GM04503 (cell line): ENCODE measurements at places on chromosomes 2 and 18.
A peak's percentile ranks its signal among the peaks of the same experiment; 100 is the strongest.

DNA sequence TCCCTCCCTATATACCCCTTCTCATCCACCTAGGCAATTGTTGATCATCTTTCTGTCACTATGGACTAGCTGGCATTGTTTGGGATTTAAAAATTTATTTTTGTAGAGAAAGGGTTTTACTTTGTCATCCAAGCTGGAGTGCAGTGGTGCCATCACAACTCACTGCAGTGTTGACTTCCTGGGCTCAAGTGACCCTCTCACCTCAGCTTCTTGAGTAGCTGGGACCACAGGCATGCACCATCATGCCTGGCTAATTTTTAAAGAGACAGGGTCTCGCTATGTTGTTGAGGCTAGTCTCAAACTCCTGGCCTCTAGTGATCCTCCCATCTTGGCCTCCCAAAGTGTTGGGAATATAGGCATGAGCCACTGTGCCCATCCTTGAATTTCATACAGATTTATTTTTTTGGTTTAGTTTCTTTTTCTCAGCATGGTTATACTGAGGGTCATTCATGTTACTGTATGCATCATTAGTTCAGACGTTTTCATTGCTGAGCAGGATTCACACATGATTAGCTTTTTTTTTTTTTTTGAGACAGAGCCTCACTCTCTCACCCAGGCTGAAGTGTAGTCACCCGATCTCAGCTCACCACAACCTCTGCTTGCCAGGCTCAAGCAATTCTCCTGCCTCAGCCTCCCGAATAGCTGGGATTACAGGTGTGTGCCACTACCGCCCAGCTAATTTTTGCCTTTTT lies 8.6 kb upstream of the PCARE start:
- no peak for DNase-seq

DNA sequence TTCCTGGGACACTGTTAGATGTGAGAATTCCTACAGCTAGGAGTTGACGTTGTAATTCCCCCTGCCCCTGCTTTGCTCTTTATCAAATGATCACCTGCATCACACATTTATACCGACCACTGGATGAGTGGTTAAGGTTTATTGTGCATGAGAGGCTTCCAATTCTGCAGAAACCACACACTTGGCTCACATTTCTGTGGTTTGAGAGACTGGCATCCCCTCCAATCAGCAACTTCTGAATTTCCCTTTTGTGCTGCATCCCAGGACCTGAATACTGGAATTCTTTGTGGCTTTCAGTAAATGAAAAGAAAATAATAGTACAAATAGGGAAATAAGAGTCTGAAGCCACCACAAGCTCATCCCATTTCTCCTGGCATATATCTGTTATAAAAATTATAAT lies 628.7 kb upstream of the PIK3C3 start:
- DNase-seq: peak; percentile 28

DNA sequence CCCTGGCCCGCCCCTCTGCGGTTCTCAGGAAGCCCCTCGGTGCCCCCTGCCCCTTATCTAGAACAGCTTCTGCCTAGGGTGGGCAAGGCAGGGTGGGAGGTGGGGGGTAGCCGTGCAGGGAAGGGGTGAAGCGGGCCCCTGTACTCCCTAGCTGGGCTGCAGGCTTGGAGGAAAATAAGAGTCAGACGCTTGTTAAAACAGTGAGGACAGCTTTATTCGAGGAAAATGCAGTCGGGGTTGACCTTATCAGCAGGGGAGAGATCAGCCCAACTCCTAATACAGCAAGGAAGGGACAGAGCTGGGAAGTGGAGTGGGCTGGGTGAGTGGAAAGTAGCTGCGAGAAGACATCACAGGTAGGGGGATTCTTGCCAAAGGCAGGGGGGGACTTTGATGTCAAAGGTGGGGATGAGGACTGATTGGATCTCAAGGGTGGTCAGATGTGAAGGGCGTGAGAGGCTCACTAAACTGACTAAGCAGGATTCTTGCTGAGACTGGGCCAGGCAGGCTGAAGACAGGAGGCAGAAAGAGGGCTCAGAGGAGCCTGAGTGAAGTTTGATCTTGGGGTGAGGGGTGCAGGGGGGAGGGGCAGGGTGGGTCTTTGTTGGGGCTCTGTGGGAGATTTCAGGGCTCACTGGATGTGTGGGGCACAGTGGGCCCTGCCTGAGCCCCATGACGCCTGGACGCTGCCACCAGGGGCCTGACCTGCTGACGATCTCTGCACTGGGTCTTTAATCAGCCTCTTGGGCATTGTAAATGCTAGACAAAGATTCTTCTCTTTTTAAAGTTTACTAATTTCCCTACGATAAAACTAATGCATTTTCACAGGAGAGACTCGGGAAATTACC lies 29.9 kb downstream of the HPCAL1 start:
- DNase-seq: no peak

DNA sequence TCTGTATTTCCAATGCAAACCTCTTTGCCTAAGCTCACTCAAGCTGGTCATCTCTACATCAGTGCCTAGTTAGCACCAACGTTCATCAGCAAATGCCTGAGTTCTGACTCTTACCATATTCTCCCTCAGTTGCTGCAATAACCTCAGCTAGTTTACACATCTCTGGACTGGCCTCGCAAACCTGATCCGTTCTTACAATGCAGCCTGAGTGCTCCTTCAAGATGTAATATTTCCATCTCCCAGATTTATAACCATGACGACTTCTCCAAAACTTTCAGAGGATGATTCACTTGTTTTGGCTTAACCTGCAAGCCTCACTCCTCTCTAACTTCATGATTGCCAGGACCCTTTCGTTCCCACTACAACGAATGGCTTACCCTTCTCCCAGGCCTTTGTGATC lies 69.7 kb downstream of the DIPK1C start:
- DNase-seq: no peak

DNA sequence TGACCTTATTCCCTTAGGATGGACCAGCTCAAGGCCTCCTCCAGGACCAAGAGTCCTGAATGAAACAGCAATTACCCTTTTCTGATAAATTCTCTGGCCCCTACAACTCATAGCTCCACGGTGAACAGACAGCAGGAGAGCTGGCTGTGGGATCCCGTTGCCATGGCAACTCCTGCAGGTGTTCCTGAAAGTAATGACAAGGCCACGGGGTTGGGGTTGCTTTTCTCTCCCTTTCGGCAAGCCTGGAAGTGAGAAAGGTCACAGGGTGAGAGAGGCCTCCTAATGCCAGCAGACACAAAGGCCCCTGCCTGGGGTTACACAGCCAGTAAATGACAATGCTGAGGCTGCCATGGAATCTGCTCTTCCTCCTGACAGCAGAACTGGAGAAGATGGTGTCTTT lies 403.0 kb downstream of the NBAS start:
- no peak for DNase-seq

- no peak for DNase-seq
Observed at GRCh38 chr2:240974771-240975572, 23.4 kb upstream of the SNED1 start.

- DNase-seq: no peak
Observed at GRCh38 chr2:219198974-219199373, 7.6 kb upstream of the ZFAND2B start.

DNA sequence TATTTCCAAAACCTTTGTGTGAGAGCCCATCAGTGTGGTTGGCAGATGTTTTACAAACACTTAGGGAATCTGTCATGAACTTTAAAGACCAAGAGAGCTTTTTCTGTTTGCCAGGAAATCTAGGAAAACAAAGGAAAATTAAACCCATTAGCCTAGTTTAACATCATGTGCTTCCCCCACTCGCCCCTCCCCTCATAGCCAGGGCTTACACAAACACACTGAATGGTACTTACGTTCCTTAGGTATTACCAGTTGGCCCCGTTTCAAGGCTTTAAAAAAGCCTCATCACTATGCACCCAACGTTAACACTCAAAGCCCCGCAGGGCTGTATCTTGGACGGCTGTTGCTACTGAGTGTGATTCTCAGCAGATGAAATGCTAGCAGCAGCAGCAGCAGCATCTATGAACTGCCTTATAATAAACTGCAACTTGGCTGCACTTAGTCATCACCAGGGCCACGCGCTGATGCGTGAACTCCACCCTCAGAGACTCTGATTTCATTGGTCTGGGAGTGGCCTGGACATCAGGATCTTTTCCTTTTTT lies 20.1 kb upstream of the TTC39C start:
- peak; percentile 58 for DNase-seq

GRCh38 chr18:22935431-22935830 lies 2.3 kb downstream of the RBBP8 start:
- no peak for DNase-seq

GRCh38 chr2:205883965-205884364 lies 201.7 kb downstream of the NRP2 start:
- DNase-seq: no peak

- no peak for DNase-seq
Observed at GRCh38 chr18:34933909-34934661, 107.1 kb upstream of the MAPRE2 start.

DNA sequence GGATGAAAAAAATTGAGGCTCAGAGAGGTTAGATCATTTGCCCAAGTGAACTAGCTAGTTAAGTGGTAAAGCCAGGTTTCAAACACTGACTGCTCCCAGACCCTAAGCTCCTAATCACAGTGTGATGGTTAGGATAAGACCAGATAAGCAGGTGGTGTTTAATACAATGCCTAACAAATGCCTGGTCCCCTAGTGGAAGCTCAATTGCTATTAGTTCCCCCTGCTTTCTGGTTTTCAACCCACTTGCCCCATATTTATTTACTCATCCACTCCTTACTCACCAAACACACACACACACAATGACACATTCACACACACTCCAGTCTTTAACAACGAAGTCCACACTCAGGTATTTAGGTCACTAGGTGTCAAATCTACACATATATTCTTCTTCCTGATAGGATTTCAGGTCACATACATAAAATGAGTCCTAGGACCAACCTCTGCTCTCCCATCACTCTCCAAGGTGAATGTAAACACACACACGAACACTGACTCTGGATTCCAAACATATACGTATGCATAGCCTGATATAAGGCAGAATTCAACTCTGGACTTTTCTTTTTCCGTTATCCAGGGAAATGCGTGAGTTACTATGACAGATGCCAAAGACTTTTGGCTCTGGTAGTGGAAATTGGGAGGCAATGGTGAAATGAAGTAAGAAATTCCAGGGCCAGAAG lies 73.6 kb upstream of the TSPYL6 start:
- no peak for DNase-seq

- DNase-seq: no peak
Observed at GRCh38 chr18:3226048-3226447, 6.3 kb upstream of the MYOM1 start.

- DNase-seq: peak; percentile 37
Observed at GRCh38 chr2:212364112-212364985, 174.3 kb downstream of the ERBB4 start.

DNA sequence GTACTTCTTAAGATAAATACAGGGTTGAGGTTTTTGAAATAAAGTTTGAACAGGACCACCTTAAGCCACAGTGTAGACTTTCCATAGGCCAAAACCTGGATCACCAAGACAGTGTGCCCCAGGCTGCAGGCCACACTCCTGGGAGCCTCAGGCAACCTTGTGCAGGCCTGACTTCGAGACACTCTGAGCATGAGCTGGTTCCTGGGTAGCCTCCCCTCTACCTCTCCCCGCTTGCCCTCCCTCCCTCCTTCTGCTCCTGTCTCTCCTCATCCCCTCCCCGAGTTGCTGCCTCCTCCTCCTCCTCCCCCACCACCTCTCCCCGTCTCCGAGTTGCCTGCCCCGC lies 10.6 kb upstream of the PROC start:
- no peak for DNase-seq

DNA sequence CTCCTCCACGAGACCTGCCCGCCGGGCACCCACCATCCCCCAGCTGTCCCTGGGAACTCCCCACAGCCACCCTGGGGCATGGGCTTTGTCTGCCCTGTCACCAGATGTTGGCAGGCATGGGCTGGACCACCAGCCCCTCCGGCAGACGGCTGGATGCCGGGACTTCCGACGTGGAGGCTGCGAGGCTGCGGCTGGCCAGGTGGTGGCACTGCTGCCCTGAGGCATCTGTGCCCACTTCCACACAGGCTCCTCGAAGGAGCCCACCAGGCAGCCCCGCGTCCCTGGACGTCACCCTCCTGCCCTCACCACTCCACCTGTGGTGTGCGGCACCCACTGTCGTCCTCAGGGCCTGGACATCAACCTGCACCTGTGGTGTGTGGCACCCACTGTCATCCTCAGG lies 319.9 kb upstream of the SALL3 start:
- DNase-seq: no peak

GRCh38 chr18:38571651-38572050 lies 1006.1 kb upstream of the CELF4 start:
- DNase-seq: no peak

GRCh38 chr2:222232372-222232771 lies 66.4 kb downstream of the PAX3 start:
- DNase-seq: no peak

- DNase-seq: peak; percentile 79
Observed at GRCh38 chr18:475202-476031, 25.1 kb downstream of the COLEC12 start.

GRCh38 chr2:219022041-219022440 lies 19.3 kb downstream of the CFAP65 start:
- DNase-seq: no peak

GRCh38 chr2:202201220-202202160 lies 36.9 kb downstream of the SUMO1 start:
- DNase-seq: no peak

DNA sequence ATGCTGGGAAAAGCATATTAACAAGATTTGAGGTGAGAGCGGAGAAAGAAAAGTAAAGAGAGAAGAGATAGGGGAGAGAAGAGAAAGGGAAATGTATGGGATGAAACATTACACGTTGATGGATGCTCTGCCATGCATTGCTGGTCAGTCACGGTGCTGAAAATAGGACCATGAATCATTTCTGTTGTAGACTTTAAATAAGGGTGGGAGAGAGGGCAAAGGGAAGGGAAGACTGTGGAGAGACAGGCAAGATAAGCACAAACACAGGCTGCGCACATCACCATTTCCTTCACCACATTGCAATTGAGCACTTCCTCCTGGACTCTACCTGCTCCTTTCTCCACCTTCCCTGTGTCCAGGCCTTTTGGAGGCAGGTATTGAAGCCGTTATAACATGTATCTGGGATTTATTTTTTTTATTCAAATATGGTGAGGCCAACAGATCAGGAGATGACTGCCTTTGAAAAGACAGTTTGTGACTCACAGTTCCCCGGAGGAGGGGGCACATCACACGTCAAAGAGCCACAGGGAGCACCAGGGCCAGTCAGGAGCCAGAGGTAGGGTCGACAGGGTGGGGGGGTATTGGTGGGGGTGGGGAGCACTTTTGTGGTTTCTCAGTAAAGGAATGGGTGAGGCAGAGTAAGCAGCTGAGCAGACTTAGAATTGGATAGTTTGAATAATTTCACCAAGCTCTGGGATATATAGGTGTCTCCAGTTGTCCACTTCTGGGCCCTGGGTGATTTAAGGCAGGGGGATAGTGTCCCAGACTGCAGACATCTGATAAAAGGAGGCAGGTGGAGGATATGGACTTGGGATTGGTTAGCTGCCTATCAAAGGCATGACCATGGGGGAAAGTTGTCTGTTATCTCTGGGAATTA lies 372.8 kb upstream of the ST6GAL2 start:
- no peak for DNase-seq

- DNase-seq: no peak
Observed at GRCh38 chr18:41695441-41695840, 259.6 kb upstream of the PIK3C3 start.

- no peak for DNase-seq
Observed at GRCh38 chr2:136248242-136248641, 130.3 kb upstream of the CXCR4 start.

- no peak for DNase-seq
Observed at GRCh38 chr2:3041246-3041645, 336.4 kb downstream of the EIPR1 start.

- no peak for DNase-seq
Observed at GRCh38 chr2:189302274-189302948, 122.8 kb upstream of the COL5A2 start.

- no peak for DNase-seq
Observed at GRCh38 chr2:65654496-65654895, 222.1 kb upstream of the SPRED2 start.
